NCI-H1417 treated with DMSO at 0.1 percent for 48 hours (cell line): ENCODE measurements at places on chromosomes 2 and 18.
A peak's percentile ranks its signal among the peaks of the same experiment; 100 is the strongest.

- no peak for DNase-seq
Measured at GRCh38 chr2:128577141-128577930, 258.7 kb upstream of the HS6ST1 start.

DNA sequence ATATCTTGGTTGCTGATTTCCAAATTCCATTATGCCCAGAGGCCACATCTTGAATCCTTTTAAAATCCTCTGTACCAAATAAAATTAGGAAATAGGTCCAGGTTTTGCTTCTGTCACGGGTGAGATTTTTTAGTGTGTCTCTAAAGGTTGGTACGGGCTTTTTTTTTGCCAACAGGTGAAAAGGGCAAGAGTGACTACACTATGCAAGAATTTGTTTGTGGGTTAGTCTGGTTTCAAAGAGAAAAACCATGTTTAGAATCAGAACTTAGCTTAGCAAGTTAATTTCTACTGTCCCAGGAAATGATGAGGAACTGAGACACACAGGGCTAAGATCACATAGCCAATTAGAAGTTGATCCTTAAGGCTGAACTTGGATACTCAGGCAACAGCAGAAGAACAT lies 41.7 kb downstream of the POLR1A start:
- no peak for DNase-seq

- DNase-seq: no peak
Measured at GRCh38 chr2:95091885-95092555, 29.6 kb downstream of the MRPS5 start.

DNA sequence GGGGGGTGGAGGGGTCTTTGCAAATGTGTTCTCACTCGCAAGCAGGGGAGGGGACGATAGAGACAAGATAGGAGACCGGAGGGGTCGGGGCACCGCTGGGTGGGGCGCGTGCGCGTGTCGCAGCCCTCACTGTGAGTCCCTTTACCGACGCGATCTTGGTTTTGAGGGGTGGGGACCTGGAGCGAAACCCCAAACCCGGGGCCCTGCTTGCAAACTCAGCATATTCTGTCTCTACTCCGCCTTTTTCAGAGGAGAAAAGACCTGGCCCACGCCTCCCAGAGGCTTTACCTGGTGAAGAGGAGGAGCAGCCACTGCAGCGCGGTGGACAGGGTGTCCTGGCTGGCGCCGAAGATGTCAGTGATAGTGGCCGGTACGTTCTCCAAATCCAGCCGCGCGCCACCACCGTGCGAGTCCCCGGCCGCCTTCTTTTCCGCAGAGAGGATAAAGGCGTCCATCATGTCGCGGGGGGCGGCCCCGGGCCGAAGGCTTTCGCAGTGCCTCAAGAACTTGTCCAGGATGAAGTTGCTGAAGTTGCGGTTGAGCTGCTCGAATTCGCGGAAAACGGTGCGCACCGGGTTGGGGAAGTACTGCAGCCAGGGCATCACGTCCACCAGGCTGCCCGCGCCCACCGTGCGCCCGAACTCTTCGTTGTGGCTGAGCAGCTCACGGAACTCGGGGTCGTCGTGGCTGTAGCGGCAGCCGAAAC lies 1.7 kb downstream of the CYP1B1 start:
- no peak for DNase-seq

GRCh38 chr18:58657081-58657480 lies 14.2 kb upstream of the MALT1 start:
- DNase-seq: no peak

GRCh38 chr18:12023375-12023774 lies 42.1 kb downstream of the IMPA2 start:
- no peak for DNase-seq

DNA sequence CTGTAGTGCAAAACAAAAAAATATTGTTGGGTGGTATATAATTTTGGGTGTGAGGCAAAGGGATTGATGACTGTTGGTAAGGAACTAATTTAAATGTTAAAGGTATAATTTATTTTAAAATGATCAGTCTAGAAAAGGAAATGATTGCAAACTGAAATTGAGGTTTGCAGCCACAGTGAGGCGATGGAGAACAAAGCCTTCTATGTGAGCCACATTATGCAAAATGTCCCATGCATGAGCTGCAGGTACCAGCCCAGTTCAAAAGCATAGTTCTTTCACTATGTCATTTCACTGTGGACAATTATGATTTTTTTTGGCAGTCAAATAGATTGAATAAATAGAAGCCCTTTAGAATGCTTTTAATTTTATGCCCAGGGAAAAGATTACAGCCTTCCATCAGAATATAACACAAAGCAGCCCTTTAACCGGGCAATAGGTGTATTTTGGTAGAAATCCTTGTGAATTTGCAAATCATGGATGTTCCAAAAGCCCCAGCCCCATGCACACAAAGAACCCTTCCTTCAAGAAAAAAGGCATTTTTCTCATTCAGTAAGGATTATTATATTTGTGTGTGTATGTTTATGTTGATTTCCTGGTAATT lies 1.7 kb downstream of the MAP2 start:
- peak; percentile 36 for DNase-seq

GRCh38 chr2:19933351-19933981 lies 31.7 kb upstream of the TTC32 start:
- DNase-seq: no peak

- no peak for DNase-seq
Measured at GRCh38 chr2:78145395-78145996, 623.3 kb upstream of the LRRTM4 start.

DNA sequence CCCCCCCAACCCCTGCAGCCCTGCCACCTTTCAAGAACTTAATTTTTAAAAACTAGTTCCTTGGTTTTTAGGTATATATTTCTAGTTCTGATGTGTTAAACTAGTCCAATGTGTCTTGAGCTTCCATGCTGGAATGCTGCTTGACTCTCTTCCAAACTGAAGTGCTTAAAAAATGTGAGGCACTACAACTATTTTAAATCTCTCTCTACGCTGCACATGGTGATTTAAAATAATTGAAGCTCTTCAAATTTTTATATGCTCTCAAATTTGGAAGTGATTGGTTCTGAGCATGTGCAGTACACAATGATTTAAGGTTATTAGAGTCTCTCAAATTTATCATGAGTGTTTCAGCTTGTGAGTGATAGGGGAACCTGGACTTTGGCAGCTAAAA lies 192.6 kb upstream of the ZEB2 start:
- no peak for DNase-seq

DNA sequence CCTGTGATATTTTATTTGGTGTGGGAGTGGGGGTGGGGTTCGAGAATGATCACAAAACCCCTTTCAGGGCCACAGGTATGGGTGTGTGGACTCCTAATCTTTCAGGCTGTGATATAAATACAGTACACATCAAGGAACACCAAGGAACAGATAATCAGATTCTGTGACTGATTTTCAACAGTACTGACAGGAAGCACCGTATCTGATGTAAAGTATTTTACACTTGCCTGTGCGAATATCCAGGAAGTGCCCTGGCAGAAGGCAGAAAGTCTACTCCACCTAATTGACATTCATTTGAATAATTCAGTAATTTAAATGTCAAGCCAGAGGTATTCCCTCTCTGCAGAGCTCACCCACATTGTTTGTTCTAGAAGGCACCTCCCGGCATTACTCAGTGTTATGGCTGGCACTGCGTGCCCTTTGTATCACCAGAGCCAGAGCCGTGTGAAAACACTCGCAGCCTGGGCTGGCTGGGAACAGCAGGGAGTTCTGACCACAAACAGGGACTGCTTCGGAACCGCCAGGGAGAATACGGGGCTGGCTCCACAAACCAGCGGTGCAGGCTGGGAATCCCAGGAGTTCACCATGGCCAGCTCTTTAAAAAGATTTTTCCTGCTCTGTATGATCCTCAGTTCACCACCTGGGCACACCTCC lies 91.8 kb downstream of the ACVR1 start:
- no peak for DNase-seq

DNA sequence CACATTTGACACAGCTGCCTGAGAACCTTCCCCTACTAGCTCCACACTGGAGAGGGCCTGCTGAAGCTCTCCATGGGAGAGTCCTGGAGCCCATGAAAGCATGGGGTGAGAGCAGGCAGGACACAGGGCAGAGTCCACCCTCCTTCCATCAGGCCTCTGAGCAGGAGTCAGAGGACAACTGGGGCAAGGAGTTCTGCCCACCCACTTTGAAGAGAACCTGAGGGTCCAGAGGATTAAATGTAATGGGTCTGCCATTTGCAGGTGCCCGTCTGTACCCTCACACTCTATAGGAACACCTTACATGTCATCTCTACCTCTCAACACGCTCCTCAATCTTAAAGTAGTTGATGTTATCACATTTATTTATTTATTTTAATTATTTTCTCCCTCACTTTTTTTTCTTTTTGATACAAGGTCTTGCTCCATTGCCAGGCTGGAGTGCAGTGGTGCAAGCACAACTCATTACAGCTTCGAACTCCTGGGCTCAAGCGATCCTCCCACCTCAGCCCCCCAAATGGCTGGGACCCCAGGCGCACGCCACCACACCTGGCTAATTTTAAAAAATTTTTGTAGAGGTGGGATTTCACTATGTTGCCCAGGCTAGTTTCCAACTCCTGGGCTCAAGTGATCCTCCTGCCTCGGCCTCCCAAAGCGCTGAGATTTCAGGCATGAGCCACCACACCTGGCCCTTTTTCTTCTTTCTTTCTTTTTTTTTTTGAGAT lies 10.2 kb downstream of the ADRA2B start:
- DNase-seq: no peak

DNA sequence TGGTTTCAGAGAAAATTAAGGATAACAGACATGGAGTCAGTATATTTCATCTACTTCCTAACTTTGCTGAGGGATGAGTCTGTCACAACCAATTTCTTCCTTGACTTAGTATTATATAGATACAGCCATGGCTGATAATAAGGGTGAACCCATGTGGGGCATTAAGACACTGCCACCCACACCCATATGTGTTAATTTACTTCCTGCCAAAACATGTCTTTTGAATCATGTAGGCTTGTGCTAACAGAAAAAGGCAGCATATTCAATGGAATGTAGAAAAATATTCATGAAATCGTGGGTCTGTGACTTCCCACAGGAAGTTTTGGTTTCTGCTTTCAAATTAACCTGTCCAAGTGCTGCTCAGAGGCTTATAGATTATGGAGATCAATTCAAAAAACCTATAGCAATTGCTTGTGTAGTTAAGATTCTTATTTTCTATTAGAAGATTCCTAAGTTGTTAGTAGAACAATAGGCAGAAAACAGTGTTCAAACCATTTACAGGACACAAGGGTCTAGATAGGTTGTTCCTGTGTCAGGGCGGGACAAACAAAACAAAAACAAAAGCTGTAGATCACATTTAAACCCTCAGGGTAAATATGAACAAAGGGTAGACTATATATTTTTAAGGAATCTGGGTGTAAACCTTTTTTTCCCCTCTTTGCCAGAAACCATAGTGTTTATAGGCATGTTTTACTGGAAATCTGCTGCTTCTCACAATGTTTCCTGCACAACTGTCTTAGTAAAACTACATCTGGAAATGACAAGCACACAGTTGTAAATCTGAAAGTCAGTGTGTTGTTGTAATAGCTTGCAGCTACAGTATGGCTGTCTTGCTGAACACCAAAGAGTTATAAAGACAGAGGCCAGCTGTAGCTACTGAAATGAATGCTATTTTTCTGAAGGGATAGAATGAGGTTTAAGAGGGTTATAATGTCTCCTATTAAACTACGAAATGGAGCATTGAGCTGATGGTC lies 691.2 kb downstream of the EPHA4 start:
- DNase-seq: no peak

DNA sequence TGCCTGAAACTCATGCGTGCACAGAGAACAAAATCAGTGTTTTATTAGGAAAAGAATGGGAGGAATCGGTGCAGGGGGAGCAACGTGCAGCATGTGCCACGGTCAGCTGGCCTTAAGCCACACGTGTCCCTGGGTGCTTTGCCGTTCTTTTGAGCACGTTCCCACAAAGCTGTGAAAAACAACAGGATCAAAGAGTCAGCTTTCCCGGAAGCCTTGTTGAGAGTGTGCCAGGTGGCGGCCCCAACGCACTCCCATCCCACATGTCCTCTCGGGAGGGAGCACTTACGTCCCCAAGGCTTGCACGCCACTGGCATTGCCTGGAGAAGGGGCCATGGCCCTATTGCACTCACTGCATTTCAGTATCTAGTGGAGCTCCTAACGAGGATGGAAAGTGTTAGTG lies 511.2 kb downstream of the EIPR1 start:
- DNase-seq: no peak

DNA sequence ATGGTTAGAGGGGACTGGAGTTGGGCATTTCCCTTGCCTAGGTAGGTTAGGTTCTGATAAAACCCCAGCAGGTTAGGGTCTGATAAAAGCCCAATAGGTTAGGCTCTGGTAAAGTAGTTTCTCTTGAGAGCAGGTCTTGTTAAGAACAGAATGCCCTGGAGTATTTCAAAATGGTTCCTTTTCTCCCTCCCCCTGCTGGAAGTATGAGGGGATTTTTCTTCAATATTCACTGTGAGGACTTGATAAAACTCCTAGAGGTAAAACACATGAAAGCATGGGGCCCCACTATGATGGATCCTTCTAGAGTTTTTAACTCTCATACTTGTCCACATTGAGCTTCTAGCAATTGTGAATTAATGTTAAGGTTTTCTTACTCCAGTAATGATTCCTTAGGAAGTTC lies 27.6 kb downstream of the ANKAR start:
- DNase-seq: no peak

- peak; percentile 54 for DNase-seq
Measured at GRCh38 chr2:98869272-98869641, 66.8 kb downstream of the CRACDL start.

DNA sequence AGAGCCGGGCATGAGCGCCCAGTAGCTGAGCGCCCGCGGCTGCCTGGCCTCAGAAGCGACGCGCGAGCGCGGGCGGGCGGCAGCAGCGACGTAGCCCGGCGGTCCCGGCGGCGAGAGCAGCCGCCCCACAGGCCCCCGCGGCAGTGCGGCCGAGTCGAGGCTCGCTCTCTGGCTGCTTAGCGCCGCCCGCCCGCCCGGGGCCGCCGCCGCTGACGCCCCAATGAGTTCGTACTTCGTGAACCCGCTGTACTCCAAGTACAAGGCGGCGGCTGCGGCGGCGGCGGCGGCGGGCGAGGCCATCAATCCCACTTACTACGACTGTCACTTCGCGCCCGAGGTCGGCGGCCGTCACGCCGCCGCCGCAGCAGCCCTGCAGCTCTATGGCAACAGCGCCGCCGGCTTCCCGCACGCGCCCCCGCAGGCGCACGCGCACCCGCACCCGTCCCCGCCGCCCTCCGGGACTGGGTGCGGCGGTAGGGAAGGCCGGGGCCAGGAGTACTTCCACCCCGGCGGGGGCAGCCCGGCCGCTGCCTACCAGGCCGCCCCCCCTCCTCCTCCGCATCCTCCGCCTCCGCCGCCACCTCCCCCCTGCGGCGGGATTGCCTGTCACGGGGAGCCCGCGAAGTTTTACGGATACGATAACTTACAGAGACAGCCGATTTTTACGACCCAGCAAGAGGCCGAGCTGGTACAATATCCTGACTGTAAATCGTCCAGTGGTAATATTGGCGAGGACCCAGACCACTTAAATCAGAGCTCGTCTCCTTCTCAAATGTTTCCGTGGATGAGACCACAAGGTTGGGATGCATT lies 847 bp downstream of the HOXD8 start:
- DNase-seq: no peak
